ENCODE measurements at places on chromosomes 2 and 18.
A peak's percentile ranks its signal among the peaks of the same experiment; 100 is the strongest.

DNA sequence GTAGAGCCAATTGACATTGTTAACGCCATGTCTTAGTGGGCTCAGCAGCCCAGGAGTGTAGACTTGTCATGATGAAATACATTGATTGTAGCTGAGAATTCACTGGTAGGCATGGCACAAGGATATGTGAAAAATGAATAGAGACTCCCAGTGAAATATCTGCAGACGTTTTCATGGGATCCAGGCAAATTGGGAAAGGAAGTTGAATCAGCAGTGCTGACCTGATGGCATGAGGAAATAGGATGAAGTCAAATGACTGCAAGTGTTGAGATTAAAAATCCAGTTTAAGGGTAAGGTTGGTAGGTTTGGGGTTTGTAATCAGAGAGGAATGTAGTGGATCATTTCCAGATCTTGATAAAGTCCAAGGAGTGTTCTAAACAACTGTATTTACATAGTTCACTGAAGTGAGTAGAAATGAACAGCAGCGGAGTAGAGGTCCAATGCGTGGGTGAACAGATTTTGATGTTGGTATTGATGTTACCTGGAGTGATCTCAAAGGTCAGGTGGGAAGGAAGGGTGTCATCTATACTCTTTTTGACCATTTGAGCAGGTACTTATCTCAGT, 24.6 kb downstream of the INSIG2 start:
- peak; percentile 91 for DNase-seq

GRCh38 chr2:134120733-134121630, 132.9 kb upstream of the MGAT5 start:
- DNase-seq: peak; percentile 77

GRCh38 chr2:128466776-128467175, 148.1 kb upstream of the HS6ST1 start:
- no peak for DNase-seq

DNA sequence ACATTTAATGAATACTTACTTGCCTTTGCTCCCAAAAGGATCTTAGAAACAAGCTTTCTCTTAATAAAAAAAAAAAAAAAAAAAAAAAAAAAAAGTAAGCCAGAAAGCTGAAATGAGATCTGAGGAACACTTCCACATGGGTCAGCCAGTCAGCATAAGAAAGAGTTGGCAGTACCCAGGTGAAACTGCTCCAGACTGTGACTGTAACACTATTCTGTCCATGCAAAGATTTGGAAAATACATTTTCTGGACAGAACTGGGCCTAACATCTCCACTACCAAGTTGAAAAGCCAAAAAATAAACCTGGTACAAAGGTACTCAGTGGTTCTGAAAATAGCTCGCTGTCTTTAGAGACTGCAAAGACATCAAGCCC, 135.7 kb downstream of the THADA start:
- DNase-seq: no peak

DNA sequence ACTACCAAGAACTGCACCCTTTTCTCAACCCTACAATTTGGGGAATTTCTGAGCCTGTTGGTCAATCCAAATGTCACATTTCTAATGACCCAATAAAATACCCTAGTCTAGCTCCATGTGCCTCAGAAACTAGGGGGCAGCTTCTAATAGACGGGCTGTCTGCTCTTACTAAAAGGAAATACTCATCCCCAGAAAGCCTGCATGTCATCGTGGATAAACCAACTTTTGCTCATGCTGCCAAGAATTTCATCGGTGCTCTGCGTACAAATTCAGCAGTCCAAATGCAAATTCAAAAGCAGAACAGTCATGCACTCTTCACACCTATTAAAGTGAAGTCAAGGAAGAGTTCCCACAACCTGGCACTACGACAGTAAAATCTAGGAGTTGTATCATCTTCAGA, 377.3 kb downstream of the LNPK start:
- DNase-seq: no peak

GRCh38 chr2:33496150-33496549, 19.7 kb downstream of the RASGRP3 start:
- DNase-seq: no peak

DNA sequence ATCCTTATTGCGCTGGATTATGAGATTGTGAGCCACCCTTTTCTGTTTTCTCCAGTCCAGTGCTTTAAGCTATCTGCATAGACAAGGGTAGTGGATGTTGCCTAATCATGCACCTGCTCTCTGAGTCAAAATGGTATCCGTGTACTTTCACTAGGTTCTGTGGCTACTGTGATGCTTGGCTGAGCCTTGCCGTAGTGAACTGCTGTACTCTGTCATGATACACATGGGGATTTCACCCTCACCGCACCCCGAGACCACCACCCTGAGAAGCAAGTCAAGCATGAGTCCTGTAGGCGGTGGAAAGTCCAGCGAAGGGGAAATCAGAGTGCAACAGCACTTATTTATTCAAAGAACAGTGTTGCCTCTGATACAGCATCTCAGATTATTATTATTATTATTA, 55.0 kb downstream of the ARHGAP25 start:
- no peak for DNase-seq

DNA sequence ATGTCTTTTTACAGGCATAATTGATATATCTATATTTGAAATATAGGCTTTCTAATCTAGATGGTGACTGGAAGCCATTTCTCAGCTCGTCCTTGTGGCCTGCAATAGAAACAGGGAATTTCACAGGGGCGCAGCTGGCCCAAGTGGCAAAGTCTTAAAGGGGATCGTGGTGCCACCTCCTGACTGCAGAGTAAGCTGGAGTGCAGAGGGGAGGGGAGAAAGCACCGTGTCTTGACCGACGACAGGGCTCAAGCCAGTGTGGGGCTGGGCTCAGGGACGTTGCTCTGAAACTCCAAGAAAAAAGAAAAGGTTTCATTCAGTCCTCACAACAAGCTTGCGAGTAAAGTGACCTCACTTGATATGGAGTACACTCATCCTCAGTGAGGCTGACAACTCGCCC, 255.1 kb downstream of the DCDC2C start:
- DNase-seq: no peak

GRCh38 chr2:55097461-55098410, 47.5 kb upstream of the RTN4 start:
- DNase-seq: peak; percentile 61

DNA sequence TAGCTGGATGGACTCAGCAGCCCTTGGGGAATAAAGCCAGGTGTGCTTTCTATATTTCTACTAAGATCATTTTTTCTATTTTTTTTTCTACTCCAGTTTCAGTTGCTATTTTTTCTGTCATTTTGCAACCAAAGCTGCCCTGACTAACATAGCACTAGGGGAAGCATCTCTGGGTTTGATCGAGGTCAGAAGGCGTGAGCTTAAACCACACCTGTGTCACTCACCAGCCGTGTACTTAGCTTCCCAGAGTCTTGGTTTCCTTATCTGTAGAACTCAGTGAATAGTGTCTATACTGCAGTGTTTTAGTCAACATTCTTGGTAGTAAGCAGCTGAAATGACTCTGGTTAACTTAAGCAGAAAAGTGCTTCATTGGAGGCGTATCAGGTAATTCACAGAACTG, 489.6 kb upstream of the SPRED2 start:
- no peak for DNase-seq

DNA sequence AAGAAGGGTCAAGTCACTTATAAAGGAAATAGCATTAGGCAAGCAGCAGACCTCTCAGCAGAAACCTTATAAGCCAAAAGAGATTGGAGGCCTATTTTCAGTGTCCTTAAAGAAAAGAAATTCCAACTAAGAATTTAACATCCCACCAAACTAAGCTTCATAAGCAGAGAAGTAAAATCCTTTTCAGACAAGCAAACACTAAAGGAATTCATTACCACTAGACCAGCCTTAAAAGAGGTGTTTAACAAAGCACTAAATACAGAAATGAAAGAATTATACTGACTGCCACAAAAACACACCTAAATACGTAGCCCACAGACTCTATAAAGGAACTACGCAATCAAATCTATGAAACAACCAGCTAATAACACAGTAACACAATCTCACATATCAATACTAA, 160.4 kb downstream of the EXOC6B start:
- DNase-seq: no peak

DNA sequence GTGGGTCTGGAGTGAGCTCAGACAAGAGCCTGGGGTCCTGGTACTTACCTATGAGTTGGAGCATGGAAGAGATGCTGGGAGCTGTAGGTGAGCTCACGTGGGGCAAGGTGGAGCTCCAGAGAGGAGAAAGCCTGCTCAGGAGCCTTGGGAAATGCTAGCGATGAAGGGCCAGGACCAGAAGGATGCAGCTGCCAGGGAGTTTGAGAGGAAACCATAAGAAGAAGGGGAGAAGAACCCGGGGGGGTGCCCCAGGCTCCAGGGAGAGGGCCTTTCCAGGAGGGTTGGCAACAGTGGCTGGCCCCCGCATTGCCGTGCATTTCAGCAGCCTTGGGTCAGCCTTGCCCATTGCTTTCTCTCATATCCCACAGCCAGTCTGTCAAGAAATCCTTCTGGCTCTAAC, 268.7 kb downstream of the GLI2 start:
- no peak for DNase-seq

- no peak for DNase-seq
Measured at GRCh38 chr2:174749793-174750192, 14.5 kb downstream of the CHRNA1 start.

DNA sequence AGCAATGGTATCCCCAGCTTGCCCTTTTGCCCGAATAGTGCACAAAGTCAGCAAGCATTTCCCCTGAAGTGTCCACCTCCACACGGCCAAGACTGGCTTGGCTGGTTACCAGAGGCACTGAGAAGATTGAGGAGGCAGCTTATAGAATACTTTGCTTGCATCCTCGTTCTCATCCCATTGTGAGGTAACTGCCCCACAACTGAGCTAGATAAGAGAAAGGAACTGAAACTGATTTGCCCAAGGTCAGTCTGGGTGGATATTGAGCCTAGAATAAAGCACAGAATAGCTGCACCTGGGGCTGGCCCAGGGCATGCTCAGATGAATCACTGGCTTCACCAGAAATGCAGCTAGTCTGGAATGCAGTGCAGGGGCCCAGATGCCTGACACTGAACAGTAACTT, 32.7 kb upstream of the MAP4K3 start:
- DNase-seq: peak; percentile 68

DNA sequence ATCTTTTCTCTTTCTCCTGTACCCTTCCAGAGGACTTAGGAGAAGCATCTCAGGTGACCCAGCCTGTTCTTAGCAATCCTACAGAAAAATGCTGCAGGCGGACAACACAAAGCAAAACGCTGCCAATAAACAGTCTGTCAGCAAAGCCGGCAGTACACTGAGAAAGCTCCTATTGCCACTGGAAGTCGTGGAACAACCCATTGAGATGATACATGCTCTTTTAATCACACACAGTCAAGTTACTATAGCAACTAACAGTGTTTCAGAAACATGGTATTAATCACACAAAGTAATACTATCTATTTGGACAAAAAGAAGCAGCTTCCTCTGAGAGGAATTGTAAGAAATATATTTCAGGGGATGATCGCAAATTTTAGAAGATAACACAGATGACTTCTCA, 10.5 kb downstream of the CTLA4 start:
- peak; percentile 7 for DNase-seq

GRCh38 chr2:43348908-43349661, 122.7 kb upstream of the ZFP36L2 start:
- no peak for DNase-seq

GRCh38 chr18:35443434-35443833, 54.3 kb downstream of the INO80C start:
- no peak for DNase-seq

DNA sequence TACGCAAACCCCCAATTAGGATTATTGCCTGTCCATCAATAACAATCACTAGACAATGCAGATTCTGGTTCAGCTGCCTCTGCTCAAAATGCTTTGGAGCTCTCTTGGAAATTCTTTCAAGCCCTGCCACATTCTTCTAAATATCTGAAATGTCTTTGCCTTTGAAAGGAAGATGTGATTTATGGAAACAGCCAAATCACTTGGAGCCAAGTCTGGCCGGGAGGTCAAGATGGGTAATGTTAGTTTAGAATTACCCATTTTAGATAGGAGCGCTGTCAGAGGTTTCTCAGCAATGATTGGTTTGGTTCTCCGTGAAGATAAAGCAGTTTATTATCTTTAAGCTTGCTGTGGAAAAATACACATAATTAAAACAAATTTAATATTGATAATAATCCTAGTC, 306.7 kb downstream of the SETBP1 start:
- no peak for DNase-seq

GRCh38 chr2:118372886-118373830, 284.9 kb downstream of the INSIG2 start:
- no peak for DNase-seq

DNA sequence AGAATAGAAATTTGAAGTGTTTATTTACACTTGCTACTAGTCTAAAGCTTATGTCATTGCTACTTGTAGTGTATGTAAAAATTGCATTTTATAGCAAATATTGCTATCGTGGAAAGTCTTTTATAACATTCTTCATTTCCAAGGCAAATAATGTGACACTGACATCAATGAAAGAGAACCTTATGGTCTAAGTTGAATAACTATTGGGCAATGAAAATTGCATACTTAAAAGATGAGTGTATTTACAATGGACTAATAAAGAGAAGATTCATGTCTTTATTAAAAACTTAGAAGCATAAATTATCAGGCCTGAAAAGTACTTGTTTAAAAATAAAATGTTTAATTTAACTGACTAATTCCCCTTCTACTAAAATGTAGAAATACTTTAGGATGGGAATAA, 82.2 kb downstream of the LRP1B start:
- DNase-seq: no peak

DNA sequence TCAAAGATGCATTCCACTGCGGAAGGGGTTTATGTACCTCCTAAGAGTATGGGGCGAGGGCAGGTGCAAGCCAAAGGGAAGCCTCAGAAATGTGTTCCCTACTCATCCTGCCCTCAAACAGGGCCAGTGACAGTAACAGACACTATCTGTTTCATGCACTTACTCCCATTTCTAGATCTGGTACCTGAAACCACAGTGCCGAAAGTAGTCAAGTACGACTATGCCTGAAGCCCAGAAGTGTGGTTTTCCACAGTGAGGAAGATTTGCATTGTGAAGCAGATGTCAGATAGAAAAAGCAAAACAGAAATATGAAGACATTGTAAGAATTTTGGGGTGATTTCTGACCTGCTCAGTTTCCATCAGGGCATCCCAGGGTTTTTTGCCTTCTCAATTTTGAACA, 748.7 kb downstream of the RNF144A start:
- no peak for DNase-seq

DNA sequence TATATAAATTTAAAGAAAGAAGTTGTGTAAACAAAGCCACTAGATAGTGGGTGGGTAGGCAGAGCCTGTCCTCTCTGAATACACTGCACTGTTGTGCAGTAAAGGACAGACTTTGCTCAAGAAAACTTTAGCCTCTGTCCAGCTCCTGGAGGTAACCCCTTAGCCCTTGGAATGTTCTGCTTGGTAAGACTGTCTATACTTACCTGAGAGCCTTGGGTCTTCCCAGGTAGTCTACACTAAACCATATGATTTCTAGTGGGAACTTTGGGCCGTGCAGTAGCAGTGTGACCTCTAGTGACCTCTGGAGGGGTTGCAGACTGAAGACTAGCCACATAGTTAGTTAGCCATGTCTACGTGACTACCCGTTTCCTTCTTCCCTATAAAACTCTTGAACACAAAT, 678.3 kb upstream of the NRXN1 start:
- DNase-seq: no peak

GRCh38 chr18:77087393-77088141, 45.0 kb downstream of the MBP start:
- DNase-seq: no peak

All from ELR (cell line).